ENCODE measurements at places on chromosomes 11 and 22.
A peak's percentile ranks its signal among the peaks of the same experiment; 100 is the strongest.

- DNase-seq = no peak
Observed at GRCh38 chr22:21834869-21835268, 32.6 kb downstream of the MAPK1 start.

DNA sequence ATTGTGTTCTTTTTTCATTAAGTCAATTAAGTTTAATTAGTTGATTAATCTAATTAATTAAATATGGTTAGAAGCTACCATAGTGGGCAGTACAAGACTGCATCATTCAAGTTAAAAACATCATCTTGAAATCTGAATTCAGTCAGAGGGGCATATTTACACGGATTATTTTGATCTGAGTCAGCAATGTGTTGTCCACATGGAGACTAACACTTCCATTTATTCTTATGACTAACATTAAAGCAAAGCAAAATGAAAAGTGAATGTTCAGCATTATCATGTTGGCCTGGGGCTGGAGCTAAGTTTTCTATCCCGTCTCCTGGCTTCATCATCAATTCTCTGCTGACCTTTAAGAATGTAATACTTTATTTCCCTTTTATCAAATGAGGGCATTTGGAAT lies 17.3 kb downstream of the FLI1 start:
- no peak for DNase-seq

DNA sequence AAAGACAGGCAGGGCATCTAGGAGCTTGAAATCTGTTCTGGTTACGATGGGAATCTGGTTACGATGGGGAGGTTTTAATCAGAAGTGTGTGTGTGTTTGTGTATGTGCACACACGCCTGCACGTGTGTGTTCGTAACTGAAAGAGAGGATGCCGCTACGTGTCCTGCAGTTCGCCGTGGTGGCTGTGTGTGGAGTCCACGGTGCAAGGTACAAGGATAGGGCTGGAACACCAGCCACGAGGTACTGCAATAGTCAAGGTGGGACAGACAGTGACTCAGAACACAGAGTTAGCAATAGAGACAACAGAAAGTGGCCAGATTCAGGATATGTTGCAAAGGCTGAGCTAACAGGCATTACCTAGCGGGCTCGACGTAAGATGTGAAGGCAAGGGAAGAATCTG lies 46.7 kb downstream of the IGSF9B start:
- no peak for DNase-seq

DNA sequence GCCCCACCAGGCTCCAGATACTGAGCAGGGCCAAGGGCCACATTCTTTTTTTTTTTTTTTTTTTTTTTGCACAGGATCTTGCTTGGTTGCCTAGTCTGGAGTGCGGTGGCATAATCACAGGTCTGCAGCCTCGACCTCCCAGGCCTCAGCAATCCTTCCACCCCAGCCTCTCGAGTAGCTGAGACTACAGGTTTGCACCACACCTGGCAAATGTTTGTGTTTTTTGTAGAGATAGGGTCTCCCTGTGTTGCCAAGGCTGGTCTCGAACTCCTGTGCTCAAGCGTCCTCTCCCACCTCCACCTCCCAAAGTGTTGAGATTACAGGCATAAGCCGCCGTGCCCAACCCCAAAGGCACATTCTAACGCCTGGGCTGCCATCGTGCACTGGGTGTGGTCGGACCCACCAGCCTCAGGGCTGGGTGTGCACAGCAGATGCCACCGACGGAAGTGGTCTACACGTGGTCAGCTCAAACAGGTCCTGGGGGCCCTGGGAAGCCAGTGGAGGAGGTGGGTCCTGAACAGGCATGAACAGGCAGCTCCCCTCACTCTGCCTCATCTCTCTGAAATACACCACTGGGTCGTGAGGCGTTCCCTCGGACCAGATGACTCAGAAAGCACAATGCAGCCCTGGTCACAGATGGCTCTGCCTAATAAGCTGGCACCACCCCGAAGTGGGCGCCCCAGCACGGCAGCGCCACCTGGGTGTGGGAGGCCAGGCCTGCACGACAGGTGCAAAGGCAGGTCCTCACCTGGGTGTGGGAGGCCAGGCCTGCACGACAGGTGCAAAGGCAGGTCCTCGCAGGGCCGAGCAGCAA lies 5.1 kb upstream of the B4GALNT4 start:
- DNase-seq = peak; percentile 81

DNA sequence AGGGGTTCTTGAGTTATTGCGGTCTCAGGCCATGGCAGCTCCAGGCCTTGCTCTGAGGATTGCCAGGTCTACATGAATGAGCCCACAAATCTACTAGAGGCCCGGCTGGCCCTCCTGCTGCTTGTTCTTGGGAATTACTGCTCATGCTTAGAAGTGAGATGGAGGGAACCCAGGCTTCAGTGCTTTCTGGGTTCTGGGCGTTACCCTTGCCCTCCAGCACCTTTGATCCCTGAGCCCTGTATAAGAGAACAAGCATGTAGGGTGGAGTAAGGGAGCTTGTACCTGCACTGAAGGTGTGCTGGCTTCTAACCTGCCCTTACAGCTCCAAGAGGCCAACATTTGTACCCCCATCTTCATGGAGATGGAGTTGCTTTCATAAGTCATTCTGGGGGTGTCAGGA lies 4.0 kb downstream of the NAA40 start:
- no peak for DNase-seq

GRCh38 chr11:1260023-1260501 lies 37.2 kb downstream of the MUC5B start:
- no peak for DNase-seq

GRCh38 chr22:24171822-24172221 lies 9.5 kb upstream of the SUSD2 start:
- DNase-seq = no peak

- no peak for DNase-seq
Observed at GRCh38 chr11:90737444-90738050, 514.7 kb upstream of the CHORDC1 start.

DNA sequence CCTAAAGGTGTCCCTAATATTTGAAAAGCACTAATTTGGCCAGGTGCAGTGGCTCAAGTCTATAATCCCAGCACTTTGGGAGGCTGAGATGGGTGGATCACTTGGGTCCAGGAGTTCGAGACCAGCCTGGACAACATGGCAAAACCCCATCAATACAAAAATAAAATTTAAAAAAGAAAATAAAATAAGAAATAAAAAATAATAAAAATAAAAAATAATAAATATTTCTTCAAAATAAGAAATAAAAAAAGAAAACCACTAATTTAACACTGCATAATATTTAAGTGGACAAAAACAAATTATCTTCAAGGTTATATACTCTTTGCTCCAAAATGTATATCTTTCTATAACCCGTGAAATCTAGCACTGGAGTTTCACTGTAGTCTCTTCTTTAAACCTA lies 32.9 kb downstream of the CPT1A start:
- no peak for DNase-seq

DNA sequence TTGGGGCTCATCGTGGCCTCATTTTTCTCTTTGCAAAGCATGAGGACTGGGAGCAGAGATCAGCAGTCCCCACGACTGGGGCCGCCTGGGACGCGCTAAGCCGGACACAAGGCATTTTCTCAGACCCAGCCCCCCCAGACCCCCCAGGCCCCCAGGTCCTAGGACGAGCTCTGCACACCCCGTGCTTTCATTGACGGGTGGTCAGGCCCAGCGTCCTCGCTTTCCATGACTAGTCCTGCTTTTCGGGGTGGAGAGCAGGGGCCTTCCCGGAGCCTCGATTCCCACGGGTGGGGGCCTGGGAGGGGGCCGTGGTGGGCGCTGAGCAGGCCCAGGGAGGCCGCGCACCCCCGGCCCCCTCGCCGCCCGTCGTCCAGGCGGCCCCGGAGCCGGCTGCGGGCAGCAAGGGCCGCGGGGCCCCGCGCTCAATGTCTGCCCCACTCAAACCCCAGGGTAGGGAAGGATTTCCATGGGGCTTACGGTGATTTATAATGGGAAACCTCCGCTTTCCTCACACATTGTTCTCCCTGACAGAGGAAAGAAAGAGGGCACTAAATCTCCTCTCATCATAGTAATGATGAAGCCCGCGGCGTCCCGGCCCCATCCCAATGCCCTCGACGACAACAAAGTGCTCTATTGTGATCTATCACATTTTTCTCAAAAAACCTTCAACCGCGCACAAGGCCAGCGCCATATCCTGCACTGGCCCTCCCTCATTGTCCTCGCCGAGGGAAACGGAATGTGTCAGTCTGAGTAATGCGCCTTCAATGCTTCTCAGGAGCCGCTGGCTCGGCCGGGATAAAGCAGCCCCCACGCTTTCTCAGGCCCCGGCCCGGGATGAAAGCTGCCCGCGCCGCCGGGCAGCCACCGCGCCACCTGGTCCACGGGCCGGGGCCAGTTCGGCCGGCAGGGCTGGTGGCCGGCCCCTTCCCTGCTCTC lies 10.4 kb upstream of the LINC01488 start:
- DNase-seq = no peak

DNA sequence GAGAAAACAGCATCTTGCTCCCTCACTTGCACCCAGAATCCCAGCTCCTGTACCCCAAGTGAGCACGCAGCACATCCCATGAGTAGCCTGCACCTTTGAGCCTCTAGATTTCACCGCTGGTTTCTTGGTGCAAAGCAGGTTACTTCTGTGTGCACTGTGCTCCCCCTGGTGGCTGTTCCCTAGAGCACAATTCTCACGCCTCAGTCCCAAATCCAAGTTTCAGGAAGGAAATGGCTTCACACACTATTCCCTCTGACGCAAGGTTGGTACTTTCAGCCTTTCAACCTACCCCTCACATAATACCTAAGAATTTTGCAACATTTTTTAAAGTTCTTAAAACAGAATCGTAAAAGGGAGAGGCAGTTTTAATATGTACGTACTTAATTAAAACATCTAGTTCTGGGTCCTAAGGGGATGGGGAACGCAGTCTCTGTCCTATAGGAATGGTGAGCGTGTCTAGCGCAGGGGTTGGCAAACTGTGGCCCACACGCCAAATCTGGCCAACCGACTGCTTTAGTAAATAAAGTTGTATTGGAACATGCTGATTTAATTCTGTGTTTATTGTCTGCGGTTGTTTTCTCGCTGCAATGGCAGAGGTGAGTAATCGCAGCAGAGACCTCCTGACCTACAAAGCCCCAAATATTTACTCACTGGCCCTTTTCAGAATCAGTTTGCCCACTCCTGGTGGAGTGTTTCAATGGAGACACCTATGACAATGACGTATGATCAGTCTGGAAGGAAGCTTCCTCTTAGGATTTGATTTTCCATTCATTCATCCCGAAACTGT lies 27.5 kb downstream of the DHCR7 start:
- no peak for DNase-seq

GRCh38 chr22:46966495-46966845 lies 204.0 kb downstream of the TBC1D22A start:
- DNase-seq = no peak

DNA sequence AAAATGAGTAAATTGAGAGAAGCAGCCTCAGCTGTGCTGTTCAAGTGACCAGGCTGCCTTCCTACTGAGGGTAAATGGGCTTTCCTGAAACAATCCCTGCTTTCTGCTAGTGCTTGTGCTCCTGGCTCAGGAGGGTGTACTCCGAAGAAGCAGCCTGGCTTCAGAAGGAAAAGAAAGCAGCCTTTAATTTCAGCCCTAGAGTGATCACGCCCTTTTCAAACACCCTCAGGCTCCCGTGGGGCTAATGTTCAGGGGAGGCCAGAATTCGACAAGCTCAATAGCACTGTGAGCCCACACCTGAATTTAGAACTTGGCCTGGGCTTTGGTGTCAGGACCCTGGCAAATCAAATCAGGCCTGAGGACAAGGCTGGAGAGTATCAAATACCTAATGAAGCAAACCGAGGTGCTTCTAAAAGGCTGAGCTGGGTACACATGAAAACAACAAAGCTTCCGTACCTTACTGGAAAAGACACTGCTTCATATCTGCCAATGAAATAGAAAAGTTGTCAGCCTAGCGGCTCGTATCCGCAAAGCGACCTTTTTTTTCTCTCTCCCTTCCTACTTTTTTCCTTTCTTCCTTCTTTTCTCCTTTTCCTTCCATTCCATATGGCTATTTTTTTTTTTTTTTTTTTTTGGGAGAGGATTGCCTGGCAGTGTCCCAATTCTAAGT lies 387.8 kb downstream of the SOX6 start:
- no peak for DNase-seq

DNA sequence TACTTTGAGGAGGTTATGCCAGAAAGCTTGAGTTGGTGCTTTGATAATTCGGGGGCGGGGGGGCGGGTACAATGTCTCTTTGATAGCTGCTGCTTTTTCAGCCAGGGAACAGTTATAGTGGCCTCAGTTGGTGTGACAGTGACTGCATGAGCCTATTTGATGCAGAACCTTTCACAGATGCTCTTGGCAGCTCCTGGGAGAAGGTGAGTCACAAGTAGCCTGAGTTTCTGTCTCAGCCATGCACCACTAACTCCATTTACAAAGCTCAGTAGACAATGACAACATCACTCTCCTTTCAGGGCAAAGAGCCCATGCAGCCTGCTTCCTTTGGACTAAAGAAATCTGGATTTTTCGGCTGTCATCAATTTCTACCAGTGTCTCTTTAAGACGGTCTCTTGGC lies 42.1 kb upstream of the SEZ6L start:
- no peak for DNase-seq

- no peak for DNase-seq
Observed at GRCh38 chr22:45752036-45752435, 80.4 kb downstream of the ATXN10 start.

GRCh38 chr11:130677486-130678153 lies 229.2 kb downstream of the ADAMTS15 start:
- DNase-seq = no peak

- no peak for DNase-seq
Observed at GRCh38 chr11:130308059-130308458, 6.7 kb downstream of the ZBTB44 start.

- no peak for DNase-seq
Observed at GRCh38 chr22:44131412-44131811, 49.3 kb upstream of the PARVG start.

- DNase-seq = no peak
Observed at GRCh38 chr11:60633645-60634044, 65.8 kb upstream of the MS4A8 start.

GRCh38 chr11:124329787-124330478 lies 9.9 kb upstream of the OR8D2 start:
- DNase-seq = no peak

GRCh38 chr11:71388637-71389235 lies 59.5 kb downstream of the DHCR7 start:
- DNase-seq = no peak

DNA sequence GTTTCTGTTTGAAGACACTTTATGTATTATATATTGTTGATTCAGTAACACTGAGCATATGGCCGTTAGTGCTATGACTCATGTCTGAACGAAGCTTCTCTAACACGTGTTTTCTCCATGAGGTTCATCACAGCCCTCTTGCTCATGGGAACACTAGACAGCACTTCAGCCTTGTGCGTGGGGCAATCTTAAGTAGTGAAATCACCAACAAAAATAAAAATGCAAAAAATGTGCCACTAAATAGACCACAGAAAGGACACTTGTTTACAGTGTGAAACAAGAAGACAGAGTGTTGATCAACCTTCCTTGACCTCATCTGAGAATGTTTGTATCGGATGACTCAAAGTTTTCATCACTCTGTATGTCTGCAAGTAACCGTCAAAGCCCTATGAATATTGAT lies 94.5 kb downstream of the FDX1 start:
- peak; percentile 43 for DNase-seq

DNA sequence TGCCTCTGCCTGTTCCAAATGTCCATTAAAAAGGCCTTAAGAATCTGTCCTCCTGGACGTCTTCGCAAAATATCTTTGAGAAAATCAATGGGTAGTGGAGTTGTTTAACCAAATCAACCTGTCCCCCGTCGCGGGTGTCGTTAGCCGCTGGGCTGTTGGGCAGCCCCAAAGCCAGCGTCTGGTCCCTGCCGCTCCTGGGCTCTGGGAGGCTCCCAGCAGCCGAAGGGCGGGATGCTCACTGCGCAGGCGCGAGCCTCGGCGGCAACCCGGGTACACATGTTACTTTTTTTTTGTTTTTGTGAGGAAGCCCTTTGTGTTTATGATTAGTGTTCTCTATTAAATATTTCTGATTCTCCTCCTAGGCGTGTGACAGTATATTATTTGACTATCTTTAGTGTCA lies 12.6 kb downstream of the MMP10 start:
- DNase-seq = no peak

- DNase-seq = no peak
Observed at GRCh38 chr22:19525116-19525660, 978 bp upstream of the CLDN5 start.

All from CD4-positive, alpha-beta T cell treated with Interleukin-4 for 4 hours (primary cell).